Fibroblast of skin of scalp (primary cell): ENCODE measurements at places on chromosomes 11 and 22.
A peak's percentile ranks its signal among the peaks of the same experiment; 100 is the strongest.

DNA sequence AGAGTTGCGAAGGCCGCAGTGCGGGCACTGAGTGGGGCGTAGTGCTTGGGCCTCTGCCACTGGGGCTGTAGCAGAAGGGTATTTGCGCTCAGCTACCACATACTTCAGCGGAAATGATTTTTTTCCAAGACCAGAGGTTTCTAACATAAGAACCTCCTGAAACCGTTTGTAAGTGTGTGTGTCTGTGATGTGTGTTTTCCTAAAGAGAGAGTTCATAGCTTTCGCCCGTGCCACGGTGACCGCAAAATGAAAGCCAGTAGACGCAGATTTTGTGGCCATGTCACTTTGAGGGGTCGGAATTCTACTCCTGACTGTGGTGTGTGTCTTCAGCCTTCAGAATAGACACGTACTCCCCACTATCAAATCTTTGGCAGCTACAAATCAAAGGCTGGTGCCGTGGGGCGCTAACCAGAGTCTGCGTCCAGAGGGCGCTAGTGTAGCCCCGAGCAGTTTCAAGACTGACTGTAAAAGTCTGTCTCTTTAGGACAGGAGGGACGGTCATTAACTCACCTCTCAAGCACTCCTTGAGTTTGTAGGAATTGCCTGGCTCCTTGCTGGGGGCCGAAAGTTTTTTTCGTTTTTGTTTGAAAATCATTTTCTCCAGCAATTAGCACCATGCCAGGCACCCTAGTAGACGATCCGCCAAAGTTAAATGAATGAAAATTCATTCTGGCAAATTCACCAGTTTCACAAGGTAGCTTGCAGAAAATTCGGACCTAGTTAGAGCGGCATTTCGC lies 2.5 kb upstream of the CALCA start:
- DNase-seq, result peak; percentile 18

DNA sequence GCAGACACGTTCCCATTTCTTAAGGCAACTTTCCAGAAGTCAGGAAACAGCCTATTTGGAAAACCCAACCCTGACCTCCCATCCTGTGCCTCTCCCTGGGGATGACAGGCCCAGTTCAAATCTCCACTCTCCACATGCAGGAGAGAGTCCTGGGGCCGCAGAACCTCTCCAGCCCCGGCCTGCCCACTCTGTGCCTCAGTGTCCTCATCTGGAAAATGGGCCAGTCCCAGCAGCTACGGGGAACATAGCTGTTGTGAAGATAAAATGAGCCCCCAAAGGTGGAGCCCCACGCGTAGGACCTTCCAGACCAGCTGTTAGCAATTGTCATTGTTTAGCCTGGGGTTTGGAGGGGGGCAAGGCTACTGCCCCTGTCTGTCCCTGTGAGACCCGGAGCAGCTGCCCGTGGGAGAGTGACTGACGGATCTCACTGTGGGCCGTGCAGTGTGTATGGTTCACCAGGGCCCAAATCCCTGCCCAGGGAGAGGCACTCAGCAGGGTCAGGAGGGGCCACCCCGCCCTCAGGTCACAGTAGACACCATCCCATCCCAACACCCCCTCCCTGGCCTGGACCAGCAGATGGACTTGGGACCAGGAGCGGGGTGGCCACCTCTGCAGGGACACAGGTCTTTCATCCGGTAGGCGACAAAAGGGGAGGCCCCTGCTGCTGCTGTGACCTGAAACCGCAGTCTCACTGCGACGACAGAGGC lies 145.9 kb downstream of the CTTN start:
- no peak for DNase-seq

DNA sequence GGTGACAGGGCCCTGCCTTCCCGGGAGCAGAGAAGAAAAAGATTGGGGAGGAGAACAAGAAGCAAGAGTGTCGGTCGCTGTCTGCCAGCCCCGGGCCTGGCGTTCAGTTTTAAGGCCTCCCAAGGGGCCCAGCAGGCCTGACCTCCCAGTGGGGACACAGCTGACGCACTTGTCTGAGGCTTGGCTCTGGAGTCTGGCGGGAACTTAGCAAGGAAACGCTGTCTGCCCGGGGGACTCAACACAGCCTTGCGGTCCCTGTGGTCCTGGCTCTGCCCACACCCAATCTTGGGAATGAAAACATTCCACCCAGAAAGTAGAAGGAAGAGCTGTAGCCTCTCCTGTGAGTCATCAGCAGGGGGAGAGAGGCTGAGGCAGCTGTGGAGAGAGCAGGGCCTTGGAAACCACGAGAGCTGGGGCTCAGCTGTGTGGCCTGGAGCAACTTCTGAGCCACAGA lies 54.4 kb downstream of the TRAF6 start:
- peak; percentile 100 for DNase-seq

DNA sequence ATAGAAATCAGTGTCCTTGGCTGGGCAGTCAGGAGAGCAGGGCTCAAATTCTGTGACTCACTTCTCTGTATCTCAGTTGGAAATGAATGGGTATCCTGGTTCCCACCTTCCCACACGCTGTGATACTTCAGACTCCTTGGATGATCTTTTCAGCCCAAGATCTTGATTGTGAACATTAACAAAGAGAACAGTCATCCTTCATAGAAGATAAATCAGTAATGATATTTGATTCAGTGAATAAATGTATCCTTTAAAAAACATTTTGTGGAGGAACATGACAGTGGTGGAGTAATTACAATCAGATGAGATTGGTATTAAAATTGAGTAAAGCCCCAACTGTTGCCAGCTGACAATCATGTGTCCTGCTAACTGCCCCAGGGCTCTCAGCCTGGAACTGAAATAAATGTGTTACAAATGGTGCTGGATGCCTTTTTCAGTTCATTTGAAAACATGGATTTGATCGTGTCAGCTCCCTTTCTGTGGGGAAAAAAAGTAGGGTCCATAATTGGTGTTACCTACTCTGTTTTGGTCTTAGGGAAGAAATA lies 72.9 kb upstream of the OR5AN1 start:
- no peak for DNase-seq

- no peak for DNase-seq
Measured at GRCh38 chr11:67177399-67178281, 58.6 kb downstream of the KDM2A start.

DNA sequence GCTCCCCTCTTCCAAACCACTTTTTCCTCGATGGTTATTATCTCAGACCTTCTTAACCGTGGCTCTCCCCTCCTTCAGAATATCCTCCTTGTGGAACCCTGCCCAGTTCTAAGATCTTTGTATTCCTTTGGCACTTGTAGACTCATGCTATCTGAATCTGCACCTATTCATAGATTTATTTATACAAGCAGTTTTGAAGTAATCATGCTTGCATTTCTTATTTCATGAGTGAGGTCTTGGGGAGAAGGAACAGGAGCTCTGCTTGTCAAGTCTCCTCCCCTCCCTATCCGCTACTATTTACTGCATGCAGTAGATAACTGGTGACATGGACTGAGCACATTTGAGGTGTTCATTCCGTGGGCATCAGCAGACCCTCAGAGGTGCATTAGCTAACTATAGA lies 5.4 kb upstream of the MADD start:
- DNase-seq, result no peak

DNA sequence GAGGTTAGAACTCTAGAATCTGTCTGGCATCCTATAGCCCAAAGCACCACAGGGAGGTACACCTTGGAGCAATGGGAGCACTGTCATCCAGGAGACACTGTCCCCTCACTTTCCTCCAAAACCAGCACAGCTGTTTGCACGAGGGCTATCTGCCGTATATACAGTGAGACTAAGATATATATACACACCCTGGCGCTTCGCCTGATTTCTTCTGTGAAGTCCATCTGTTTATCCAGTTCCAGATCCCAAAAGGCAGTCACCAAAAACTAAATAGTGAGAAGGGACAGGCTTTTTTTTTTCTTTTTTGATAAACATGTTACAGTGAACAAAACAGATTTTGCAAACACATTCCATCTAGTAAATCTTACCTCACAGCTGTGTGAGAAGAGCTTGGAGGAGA lies 68.5 kb downstream of the ARFGAP2 start:
- no peak for DNase-seq

DNA sequence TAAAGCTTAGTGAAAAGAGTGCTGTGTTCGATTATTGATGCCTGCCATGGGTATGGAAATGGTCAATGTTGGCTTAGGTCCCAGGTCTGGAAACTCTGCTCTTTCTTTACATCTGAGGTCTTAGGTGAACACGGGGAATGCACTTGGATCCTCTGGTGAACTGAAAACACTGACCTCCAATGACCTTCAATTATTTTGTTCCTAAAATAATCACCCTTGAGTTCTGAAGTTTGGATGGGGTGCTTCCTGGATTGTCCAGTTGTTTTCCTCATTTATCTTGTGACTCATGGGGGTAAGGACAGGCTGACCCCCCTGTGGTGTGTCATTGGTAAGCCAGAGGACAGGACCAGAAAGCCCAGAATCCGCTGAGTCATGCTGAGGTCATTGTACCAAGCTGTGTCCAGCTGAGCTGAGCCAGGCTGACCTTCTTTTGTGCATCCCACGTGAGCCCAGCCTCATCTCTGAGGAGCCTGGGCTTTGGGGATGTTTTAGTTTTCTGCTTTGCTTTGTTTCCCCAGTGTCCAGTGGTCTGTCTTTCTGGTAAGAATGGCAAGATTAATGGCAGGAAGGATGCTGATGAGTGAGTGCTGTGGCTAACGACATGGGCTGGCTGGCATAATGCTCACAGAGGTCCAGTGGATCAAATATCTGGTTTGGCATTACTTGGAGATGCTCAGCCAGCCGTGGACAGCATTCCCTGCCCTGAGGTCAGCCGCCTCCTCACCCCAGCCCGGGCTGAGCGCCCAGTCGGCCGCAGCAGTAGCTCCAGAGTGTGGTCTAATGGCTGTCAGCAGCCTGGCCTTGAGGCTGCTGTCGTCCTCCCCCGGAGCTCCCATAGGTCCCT lies 35.6 kb downstream of the AMPD3 start:
- peak; percentile 78 for DNase-seq

GRCh38 chr22:22770881-22771280 lies 116.7 kb upstream of the IGLL5 start:
- DNase-seq, result no peak

GRCh38 chr11:96149743-96150555 lies 193.0 kb downstream of the MAML2 start:
- DNase-seq, result peak; percentile 84

- DNase-seq, result no peak
Measured at GRCh38 chr11:128929468-128929867, 13.2 kb downstream of the TP53AIP1 start.

DNA sequence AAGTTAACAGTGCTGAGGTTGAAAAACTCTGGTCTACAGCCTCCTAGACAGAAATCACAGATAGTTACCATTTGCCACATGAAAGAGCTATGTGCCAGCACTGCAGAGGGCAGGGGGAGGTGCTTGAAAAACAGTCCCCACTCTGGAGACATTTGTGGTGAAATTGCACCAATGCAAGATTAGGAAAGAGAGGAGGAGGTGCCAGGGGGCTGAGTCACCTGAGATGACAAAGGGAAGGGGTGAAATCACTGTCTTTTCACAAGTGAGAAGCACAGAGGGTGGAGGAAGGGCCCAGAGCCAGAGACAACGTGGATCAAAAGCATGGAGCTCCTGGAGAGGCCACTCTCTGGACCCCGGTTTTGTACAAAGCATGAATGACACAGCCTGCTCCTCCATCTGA lies 196.3 kb downstream of the BUD13 start:
- peak; percentile 17 for DNase-seq

GRCh38 chr11:119134389-119134978 lies 13.1 kb downstream of the HINFP start:
- DNase-seq, result no peak

DNA sequence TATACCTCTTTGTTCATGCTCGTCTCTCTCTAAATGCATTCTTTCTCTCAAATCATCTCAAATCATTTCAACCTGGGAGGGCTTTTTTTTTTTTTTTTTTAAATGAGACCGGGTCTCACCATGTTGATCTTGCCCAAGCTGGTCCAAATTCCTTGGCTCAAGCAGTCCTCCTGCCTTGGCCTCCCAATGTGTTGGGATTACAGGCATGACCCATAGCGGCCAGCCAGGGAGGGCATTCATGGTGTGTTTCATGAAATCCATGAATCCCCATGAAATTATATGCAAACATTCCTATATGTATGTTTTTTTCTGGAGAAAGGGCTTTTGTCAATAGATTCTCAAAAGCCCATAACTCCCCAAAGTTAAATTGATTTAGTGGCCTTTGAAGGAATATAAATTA lies 26.2 kb downstream of the ATG13 start:
- DNase-seq, result no peak

GRCh38 chr22:44181912-44182587 lies 1.3 kb downstream of the PARVG start:
- no peak for DNase-seq

DNA sequence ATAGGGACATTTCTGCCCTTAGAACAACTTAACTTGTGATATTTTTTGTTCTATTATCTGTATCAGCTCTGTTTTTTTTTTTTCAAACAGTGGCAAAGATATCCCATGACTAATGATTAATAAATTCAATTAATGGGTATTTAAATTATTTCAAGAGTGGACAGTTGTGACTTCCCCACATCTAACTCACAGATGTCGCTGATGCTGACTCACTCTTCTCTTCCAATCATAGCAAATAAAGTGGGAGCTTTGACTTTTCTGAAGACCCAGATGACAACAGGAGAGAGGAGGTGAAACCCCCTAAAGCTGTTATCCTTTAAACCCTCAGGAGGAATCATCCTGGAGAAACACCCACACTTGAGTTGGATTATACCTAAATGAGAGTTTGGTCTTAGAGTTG lies 27.1 kb downstream of the GGTLC2 start:
- no peak for DNase-seq

GRCh38 chr11:115700981-115701875 lies 197.0 kb upstream of the CADM1 start:
- no peak for DNase-seq

- no peak for DNase-seq
Measured at GRCh38 chr11:126387857-126388256, 32.4 kb downstream of the ST3GAL4 start.

- no peak for DNase-seq
Measured at GRCh38 chr11:55967914-55968313, 1.8 kb downstream of the OR10AG1 start.

- DNase-seq, result no peak
Measured at GRCh38 chr11:2482745-2483144, 37.9 kb downstream of the KCNQ1 start.

DNA sequence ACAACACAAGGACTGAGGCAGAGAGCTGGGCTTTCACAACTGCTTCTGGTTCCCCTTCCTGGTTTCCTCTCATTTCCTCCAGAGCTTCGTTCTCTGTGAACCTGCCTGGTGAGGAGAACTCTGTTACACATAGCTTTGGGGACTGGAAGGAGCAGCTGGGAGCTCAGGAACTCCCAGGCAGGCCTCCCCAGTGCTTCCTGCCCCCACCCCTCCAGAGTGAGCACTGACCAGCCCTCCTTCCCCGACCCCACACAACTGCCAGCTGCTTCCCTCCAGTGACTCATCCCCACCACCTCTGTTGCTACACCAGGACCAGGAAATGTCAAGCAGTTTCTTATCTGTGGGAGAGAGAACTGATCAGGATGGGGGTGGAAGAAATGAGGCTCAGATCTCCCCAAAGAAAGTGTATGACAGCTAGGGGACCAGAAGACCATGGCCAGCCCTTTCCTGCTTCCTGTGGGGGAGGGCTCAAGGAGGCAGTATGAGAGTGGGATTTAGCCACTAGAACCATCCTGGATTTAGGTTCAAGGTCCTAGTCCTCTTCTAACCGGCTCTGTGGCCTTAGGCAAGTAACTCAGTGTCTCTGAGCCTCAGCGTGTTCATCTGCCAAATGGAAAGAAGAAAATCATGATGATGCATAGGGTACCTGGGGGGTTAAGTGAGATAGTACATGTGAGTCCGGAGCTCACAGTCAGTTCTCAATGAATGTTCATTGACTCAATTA lies 4.5 kb upstream of the TP53I11 start:
- peak; percentile 69 for DNase-seq
